Activated CD4-positive, alpha-beta T cell treated with anti-CD3 and anti-CD28 coated beads, Interleukin-2, amount 50 U/mL, for 48 hours (primary cell): ENCODE measurements at places on chromosomes 1 and 21.

- DNase-seq = no peak
Measured at GRCh38 chr1:17339521-17339920, 31.5 kb downstream of the PADI4 start.

GRCh38 chr1:51359879-51360278, 29.5 kb upstream of the TTC39A start:
- DNase-seq = no peak

- DNase-seq = no peak
Measured at GRCh38 chr1:52640697-52641096, 7.7 kb downstream of the SHISAL2A start.

DNA sequence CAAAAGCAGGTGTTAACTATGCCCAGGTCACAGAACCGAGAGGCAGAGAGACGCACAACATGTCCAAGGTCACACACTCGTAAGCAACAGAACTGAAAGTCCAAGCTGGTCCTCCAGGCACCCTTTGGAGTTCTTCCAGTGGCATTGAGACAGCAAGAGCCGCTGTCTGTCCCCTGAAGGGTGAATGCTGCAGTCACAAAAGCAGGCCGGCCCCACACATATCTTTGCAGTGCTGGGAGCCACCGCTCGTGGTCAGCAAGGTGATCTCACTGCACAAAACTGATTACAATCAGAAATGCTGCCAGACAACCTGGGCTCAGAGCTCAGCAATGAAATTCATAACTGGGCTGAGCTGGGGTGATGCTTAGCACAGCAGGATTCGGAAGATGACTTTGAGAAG, 47.4 kb upstream of the RAB4A start:
- no peak for DNase-seq

GRCh38 chr21:37467082-37467481, 100.5 kb downstream of the DYRK1A start:
- DNase-seq = no peak

DNA sequence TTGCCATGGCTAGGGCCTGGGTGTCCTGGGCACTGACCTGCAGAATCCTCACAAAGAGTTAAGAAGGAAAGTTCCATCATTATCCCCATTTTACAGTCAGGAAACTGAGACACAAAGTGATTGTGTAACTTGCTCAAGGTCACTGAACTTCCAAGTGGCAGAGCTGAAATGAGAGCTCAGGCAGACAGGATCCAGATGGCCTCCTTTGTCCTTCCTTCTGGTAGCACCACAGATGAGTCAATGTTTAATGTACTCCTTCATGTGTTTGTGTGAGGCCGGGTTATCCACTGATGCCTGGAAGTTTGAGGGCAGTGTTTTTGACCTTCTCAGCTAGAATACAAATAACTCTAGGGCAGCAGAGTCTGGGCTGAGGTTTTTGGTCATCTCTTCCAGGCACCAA, 207.0 kb downstream of the TNR start:
- no peak for DNase-seq

GRCh38 chr1:50929376-50929958, 30.6 kb downstream of the FAF1 start:
- DNase-seq = no peak

DNA sequence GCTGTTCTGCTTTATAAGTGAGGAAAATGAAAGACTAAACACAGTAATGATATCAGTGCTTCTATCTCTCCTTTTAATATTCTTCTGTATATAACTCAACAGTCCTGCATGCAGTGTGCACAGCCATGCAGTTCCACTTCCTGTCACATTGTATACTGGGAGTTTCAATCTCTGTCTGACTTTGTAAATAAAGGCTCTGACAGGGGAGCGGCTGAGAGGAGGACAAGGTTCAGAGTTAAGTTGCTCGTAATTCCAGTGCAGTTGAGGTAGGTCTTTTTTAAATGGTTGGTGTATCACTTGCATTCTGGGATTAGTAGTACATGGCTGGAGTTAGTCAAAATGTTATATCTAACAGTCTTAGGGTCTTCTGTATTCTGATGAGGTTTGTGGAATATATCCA, 264.5 kb downstream of the OLFM3 start:
- DNase-seq = no peak

- DNase-seq = no peak
Measured at GRCh38 chr1:147377263-147378246, 135.1 kb downstream of the CHD1L start.

GRCh38 chr1:65827346-65827745, 34.7 kb downstream of the PDE4B start:
- no peak for DNase-seq

DNA sequence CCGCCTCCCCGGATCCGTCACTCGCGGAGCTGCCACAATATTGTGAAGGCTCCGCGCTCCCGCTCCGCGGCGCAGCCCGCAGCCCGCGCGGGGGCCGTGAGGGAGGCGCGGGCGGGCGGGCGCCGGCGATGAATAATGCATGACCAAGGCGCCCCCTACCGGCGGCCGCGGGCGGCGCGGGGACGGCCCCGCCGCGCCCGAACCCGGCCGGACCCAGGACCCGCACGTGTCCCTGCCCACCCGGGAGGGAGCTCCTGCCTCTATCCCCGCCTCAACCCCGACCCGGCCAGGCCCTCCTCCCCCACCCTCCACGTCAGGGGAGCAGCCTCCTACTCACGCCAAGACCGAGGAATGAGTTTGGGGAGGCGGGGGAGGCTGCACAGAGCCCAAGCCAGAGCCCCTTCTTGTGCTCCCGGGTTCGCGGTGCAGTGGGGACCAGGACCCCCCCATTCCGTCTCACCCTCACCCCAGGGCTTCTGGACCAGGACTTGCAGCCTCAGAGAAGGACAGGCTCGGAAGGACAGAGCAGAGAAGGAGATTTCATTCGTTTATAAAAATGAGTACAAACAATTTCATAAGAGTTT, 70.8 kb upstream of the CASZ1 start:
- DNase-seq = peak; percentile 66

- no peak for DNase-seq
Measured at GRCh38 chr1:228131766-228132165, 8.3 kb upstream of the GUK1 start.
